Caudate nucleus (tissue), 63 donors: ENCODE measurements at places on chromosomes 16 and 17.

DNA sequence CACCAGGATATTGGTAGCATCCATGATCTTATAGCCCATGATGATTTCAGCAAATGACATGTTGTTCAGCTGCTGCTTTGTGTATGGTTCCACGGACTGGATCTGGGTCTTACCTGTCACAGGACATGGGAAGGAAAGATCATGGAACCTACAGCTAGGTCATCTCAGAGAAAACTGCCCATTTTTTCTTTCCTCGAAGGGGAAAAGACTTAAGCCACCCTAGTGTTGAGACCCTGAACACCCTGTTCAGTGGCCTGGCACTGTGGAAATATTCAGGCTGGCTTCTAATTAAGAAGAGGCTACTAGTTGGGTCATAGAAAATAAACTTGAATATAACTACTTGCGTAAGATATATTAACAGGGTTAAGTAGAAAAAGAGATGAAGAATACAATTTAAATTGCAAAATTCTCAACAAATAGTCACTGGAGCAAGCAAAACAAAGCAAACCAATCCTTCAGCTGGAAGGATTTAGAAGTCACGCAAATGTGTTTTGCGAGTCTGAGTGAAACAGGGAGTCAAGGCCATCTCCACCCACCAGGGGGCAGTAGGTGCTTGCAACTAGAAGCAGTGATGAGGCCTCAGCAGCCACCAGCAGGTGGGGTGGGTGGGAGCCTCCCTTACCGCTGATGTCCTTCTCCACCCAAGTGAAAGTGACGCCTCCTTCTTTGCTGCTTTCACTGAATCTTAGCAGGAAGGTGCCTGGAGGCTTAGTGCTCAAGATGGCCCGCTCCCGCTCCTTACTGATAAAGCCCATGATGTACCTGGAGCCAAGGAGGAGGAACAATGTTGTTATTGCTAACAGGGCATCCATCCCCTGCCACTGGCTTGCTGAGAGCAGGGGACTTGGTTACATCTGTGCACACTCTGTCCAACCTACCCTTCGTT lies 34.3 kb downstream of the STAT5A start:
- DNase-seq, result peak; percentile 86

- no peak for DNase-seq
Measured at GRCh38 chr17:69997332-69997731, 77.7 kb upstream of the KCNJ16 start.

GRCh38 chr17:1562176-1562643 lies 382 bp downstream of the PITPNA start:
- no peak for DNase-seq

GRCh38 chr17:1055751-1056645 lies 59.1 kb downstream of the TIMM22 start:
- no peak for DNase-seq

- peak; percentile 76 for DNase-seq
Measured at GRCh38 chr16:69481901-69482341, 57.5 kb downstream of the CYB5B start.

DNA sequence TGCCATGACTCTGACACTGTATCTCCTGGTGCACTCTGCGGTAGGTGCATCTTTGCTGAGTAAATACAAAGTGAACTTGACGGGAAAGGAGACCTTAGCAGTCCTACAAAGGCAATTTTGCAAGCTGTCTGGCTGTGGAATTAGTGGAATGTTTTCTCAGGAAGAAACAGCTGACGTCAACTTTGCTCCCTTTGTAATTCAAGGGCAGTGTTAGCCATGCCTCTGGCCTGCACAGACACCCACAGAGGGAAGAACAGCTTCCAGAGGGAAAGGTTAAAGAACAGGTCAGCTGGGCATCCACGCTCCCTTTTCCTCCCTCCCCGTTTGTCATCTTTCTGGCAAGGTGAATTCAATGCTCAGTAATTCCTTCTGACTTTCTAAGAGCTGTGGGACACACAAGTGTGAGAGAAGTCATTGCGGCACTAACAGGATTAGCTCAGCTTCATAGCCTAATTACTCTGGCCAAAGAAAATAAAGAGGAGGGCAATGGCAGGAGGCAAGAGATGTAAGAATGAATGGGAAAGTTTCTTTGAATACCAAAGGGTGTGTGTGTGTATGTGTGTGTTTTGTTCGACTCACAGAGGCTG lies 476.9 kb upstream of the GOT2 start:
- DNase-seq, result no peak

GRCh38 chr17:77598241-77598620 lies 360.3 kb upstream of the TNRC6C start:
- DNase-seq, result no peak

DNA sequence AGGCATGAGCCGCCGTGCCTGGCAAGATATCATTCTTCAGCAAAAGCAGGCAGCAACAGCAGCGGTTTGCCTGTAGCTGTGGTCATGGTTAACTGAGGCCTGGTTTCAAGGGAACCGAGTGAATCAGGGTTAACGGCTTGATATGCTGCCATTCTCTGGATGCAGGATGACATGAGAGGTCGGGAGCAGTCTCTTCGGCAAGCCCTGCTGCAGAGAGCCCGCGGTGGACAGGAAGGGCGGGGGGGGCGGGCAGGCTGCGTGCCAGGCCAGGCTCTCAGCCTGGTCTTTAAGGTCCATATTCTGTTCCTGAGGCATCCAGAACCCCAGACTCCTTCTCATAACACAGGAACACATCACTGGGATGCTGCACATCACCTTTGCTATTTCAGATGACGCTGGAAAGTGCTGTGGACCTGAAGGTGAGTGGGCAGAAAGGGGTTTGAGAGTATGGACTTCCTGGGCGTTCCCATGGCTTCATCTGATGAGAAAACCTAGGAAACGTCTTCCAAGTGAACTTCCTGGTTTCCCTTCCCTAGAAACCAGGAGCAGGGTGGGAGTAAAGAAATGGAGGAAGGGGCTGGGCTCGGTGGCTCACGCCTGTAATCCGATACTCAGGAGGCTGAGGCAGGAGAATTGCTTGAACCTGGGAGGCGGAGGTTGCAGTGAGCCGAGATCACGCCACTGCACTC lies 165.6 kb upstream of the RPH3AL start:
- no peak for DNase-seq

GRCh38 chr17:68356520-68356919 lies 65.2 kb downstream of the ARSG start:
- DNase-seq, result no peak

DNA sequence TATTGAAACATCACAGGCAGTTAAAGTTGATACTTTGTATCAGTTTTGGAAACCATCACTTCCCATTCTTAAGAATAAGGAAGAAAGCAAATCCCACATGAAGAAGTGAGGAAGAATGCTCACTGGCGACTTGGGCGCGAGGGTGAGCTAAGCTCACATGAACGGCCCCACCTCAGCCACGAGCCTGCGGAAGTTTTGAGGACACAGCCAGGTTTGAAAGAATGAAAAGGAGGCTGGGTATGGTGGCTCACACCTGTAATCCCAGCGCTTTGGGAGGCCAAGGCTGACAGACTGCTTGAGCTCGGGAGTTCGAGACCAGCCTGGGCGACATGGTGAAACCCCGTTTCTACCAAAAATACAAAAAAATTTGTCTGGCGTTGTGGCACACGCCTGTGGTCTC lies 110.3 kb upstream of the CHMP6 start:
- DNase-seq, result no peak

GRCh38 chr16:84085773-84086172 lies 31.0 kb downstream of the MBTPS1 start:
- DNase-seq, result no peak

- DNase-seq, result no peak
Measured at GRCh38 chr16:88503374-88503770, 50.3 kb downstream of the ZFPM1 start.

GRCh38 chr16:12677502-12677901 lies 126.2 kb downstream of the CPPED1 start:
- DNase-seq, result no peak

DNA sequence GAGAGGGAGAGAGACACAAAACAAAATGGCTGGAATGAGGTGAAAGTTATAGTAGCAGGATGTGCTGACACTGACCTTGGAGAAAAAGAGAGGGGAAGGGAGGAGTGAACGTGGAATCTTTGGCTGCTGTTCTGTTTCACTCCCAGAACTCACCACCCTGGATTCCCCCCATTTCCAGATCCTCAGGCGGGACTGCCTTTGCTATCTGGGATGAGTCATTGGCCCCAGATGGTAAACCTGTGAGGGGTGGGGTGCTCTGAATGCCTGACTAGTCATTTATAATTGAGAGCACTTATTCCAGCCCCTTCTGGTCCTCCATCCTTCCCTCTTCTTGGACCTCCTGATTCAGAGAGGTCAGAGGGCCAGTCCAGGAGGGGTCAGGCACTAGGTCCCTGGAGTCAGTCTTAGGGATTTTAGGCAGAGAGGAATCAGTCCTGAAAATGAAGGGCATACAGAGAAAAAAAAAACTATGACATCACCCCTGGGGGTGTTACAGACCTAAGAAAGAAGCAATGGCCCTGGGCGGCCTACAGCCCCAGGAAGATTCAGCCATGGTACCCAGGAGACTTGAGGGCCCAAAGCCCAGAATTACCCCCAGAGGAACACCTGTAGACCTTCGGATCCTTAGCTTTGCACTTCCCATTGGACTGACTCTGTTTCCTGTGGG lies 2.2 kb upstream of the ZG16 start:
- no peak for DNase-seq

DNA sequence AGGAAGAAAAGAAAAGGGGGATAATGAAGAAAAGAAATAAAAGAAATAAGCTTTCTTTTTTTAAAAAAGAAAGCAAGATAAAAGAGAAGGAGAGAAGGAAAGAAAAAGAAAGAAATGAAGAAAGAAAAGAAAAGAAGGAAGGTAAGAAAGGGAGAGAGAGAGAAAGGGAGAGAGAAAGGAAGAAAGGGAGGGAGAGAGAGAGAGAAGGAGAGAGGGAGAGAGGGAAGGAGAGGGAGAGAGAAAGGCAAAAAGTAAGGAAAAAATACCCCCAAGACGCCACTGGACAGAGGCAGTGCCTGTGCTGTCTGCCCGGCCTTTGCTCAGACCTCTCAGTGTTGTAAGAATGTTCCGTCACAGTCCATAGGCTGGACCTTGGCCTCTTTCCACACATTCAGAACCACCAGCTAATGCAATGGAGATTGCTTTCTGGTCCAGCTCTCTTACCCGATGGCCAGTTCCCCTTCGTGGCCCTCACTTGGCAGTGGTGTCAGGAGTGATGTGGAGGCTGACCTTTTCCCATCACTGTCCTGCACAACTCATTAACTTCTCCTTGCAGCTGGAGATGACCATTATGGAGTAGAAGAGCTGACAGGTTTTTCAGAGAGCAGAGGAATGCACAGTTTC lies 14.3 kb upstream of the HNF1B start:
- no peak for DNase-seq

GRCh38 chr17:61574542-61575351 lies 16.3 kb downstream of the NACA2 start:
- no peak for DNase-seq

DNA sequence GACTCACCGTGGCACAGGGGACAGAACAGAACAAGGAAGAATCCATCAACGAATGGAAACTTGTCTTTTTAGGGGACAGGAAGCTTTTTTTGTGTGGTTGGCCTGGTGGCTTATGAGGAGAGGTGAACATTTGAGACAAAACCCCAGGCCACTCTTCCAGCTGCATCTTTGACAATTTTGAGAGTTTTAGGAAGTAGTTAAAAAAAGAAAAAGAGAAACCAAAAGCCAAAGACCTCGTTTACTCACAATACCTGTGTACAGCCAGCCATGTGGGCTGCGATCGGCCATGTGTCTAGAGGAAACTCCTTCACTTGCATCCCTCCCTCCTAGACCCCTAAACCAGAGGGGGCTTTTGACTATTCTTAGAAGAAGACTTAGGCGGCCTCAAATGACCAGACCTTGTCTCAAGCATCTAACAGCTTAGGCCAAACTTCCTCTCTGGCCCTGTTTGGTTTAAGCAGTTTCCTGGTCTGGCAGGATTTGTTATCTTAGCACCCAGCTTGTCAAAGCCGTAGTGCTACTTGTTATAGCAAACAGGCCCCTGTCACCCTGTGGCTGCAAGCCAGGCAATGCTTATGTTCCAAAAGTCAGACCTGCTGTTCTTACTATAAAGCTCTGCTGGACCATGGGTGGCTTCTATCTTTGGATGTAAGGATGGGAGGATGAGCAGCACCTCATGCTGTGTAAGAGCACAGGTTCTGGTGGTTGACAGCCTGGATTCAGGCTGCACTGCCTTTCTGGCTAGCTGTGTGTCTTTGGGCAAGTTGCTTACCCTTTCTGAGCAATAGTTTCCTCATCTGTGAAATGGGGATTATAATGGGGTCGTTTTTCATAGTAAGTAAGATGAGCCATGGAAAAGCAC lies 17.7 kb downstream of the KSR1 start:
- no peak for DNase-seq

- no peak for DNase-seq
Measured at GRCh38 chr16:24113115-24113745, 142.9 kb upstream of the CACNG3 start.

DNA sequence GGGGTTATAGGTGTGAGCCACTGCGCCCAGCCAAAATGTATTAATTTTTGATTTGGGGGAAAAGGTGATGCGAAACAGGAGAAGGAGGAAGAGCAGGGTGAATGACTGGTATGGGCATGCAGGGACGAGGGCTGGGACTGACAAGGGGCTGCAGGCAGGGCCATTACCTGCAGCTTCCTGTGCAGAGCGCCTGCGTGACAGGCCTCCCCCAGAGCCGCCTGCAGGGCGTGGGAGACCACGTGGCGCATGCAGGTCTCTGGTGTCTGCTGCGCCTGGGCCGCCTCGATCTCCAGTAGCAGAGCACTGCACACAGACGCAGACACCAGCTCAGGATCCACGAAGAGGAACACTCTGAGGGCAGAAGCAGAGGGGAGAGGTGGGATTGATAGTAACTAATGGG lies 32.4 kb downstream of the PIK3R6 start:
- DNase-seq, result no peak

DNA sequence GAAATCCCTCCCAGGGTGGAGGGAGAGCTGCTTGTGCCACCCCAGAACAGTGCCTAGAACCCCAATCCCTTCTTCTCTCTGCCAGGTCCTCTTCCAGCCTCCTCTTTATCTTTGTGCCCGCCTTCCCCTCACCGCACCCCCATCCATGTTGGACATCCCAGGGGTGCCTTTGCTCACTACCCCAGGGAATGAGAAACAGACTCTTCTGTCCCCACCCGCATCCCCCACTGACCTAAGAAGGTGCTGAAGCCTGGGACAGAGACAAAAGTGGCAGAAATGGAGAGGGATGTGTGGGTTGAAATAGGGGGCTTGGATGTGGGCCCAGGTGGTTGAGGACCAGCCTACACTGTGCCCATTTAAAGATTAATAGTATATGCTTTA lies 17.0 kb downstream of the ALOX15B start:
- DNase-seq, result no peak

- no peak for DNase-seq
Measured at GRCh38 chr17:81322271-81323082, 27.4 kb upstream of the SLC38A10 start.
